ENCODE measurements at places on chromosomes 2 and 18.

DNA sequence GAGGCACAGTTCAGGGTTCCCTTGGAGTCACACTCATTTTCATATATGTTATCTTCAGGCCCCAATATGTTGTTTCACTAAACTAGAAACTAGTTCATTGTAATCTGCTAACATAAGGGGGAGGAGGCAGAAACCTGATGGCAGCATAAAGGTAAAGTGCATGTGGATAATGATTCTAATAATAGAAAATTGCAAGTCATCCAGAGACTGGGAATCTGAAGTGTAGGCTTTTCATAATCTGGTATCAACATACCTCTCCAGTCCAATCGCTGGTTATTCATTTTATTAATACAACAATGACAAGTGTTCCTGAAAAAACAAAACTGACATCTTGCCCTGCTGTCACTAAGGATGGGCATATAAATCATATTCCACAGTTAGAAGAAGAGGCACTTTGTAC, 326.3 kb upstream of the ZNF804A start:
- no peak for DNase-seq

DNA sequence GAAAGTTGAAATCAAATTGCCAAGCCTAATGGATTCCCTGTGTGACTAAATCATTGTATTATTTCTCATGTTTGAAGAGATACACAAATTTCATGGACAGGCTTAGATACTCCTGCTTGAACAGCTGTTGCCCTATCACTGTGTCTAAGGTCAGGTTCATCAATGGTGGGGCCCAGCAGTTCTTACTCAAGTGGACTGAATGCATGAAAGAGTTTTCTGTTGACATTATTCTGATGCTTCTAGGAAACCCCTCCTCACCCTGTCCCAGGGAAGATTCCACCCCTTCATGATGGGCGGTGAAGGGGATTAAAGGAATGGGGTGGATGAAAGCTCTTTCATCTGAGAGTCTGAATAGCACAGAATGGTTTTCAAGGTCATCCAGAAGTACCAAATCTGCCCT, 148.8 kb downstream of the INO80D start:
- no peak for DNase-seq

DNA sequence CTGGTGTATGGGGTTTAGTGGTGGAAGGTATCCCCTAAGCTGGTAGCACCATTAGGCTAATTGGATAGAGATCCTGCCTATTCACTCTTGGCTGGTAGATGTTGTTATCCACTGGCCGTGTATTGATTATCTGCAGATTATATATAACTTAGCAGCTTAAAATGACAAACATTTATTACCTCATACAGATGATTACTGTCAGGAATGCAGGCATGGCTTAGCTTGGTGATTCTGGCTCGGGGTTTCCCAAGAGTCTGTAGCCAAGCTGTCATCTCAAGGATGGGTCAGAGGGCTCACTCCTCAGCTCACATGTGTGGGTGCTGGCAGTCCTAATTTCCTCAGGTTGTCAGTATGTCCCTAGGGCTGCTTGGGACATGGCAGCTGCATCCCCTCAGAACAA, 465.8 kb downstream of the PARD3B start:
- DNase-seq: no peak

DNA sequence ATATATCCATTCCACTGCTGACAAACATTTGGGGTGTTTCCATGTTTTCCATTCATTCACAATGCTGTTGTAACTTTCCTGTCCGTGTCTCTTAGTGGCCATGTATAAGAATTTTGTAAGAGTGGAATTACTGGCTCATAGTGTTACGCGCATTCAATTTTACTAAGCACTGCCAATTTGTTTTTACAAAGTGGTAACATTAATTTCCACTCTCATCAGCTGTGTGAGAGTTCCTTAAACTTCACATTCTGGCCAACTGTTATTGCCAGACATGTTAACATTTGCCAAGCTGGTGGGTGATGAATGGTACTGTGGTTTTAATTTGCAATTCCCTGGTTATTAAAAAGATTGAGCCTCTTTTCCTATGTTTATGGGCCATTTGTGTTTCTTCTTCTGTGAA, 134.2 kb downstream of the DTNB start:
- no peak for DNase-seq

- no peak for DNase-seq
Observed at GRCh38 chr2:47357483-47357882, 45.5 kb upstream of the MSH2 start.

GRCh38 chr18:69538849-69539248, 138.2 kb downstream of the DOK6 start:
- DNase-seq: no peak

- DNase-seq: no peak
Observed at GRCh38 chr2:36452260-36452659, 96.7 kb downstream of the CRIM1 start.

- no peak for DNase-seq
Observed at GRCh38 chr2:213411582-213412289, 127.5 kb downstream of the SPAG16 start.

DNA sequence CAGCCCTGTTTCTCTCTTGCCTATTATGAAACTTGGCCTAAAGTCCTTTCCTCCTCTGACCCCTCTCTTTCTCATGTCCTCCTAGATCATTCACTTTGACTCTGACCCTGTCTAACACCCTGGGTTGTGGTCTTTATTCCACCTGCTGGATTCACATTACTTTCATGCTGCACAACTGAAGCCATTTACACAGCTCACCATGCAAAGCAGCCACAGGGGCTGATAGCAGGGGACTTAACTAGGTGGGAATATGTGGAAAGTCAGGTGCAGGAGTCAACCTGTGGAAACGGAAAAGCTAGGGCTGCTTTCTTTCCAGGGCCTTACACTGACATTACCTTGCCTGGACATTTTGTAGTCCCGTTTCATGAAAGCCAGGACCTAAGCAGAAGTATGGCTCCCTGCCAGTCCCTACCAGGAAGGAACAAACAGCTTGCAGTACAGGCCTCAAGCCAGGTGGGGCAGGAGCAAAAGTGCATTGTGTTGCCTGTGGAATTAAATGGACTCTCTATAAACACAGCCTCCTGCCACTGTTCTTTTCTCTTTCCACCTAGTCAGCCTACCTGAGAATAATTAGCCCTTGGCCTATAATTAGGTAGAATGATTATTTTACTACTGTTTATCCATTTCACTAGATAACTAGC, 11.8 kb downstream of the MAPRE3 start:
- no peak for DNase-seq

DNA sequence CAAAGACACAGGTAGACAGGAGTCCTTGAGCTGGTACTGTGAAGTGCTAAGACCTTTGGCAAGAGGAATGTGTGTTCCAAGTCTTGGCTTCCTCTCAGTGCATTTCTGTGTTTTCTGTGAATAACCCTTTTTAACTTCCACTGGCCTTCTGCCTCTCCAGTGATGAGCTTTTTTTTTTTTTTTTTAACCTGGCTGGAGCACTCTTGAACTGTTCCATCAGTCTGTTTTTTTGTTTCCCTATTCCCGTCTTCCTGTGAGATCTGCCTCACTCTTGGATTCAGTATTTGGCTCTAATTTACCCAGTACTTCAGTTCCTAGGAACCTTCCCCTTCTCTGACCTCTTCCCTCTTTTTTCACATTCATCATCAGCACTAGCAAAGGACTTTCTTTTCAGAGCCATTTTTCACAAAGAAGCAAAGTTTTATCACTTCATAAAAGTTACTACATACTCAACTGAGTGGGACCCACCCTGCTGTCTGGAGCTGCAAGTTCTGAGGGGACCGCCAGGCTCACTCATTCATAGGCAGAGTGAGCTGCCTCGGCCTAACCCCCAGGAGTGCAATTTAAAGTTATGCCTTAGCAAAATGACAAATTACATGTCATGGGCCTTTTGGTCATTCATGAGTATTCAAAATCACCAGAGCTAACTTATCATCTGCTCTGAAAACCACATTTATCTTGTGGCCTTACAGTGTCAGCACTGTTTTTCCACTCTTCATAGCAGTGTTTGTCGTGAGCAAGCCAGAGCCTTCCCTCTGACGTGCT, 126.9 kb upstream of the DAPL1 start:
- no peak for DNase-seq

- no peak for DNase-seq
Observed at GRCh38 chr2:54133056-54133455, 17.6 kb downstream of the ACYP2 start.

GRCh38 chr2:54468673-54469072, 12.5 kb downstream of the SPTBN1 start:
- DNase-seq: no peak

DNA sequence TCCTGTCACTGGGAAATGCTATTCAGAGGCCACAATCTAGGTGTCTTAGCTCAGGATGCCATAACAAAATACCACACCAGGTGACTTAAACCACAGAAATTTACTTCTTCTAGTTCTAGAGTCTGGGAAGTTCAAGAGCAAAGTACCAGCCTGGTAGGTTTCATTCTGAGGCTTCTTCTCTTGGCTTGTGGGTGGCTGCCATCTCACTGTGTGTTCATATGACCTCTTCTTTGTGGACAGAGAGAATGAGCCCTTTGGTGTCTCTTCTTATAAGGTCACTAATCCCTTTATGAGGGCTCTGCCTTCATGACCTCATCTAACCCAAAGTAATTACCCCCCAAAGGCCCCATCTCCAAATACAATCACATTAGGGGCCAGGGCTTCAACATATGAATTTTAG, 57.3 kb downstream of the RHOB start:
- no peak for DNase-seq

GRCh38 chr2:47031909-47032668, 116.5 kb upstream of the MCFD2 start:
- DNase-seq: no peak

GRCh38 chr2:144083211-144083610, 436.7 kb downstream of the ZEB2 start:
- DNase-seq: no peak

- DNase-seq: no peak
Observed at GRCh38 chr18:45161850-45162249, 453.4 kb upstream of the SLC14A2 start.

Measured in stimulated activated CD4-positive, alpha-beta T cell treated with anti-CD3 and anti-CD28 coated beads, Interleukin-1b, Interleukin-23, amount 100 ng/mL, for 1 hour (primary cell).